Prostate gland (tissue), 2 donors: ENCODE measurements at places on chromosomes 12 and 14. TPM values are rescaled to one million over a fixed set of nuclear protein-coding genes. Genes with fewer than 3 reads are reported as not detected.

DNA sequence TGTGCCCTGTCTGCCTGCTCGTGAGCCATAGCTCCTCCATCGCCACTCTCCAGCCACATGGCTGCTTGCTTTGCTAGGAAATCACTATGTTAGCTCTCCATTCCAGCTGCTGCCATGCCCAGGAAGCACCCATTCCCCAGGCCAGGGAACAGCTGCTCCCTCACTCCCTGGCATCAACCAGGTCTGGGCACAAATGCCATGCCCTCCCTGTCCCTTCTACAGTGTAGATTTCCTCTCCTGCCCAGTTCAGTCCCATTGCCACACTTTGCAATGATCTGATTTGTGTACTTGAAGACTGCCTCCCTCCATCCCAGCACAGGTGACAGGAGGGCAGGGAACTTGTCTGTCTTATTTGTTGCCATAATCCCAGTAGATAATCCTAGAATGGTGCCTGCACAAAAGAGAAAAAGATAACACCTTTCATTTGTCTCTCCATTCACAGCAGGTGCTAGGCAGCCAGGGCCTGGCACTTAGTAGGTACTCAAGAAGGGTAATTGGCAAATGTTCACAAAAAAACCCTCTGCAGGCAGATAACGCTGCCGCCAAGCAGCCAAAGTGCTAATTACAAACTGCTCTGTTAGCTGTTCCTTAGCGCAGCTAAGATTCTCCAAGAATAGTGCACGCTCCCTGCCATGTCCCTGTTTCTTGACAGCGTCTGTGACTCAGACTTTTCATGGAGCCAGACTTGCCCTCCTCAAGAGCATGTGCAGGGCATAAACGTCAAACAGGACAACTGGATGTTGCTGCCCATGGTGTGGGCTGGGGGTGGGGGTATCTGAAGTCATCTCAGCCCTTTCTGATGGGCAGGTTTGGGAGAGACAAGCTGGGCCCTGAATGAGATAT, 69.1 kb downstream of the ARL6IP4 start:
- no peak overlapping the region for H3K4me3 ChIP-seq
- no peaks in the 10 kb centered on the region for H3K4me1 ChIP-seq
- H3K27me3 ChIP-seq = no peaks in the 10 kb centered on the region

DNA sequence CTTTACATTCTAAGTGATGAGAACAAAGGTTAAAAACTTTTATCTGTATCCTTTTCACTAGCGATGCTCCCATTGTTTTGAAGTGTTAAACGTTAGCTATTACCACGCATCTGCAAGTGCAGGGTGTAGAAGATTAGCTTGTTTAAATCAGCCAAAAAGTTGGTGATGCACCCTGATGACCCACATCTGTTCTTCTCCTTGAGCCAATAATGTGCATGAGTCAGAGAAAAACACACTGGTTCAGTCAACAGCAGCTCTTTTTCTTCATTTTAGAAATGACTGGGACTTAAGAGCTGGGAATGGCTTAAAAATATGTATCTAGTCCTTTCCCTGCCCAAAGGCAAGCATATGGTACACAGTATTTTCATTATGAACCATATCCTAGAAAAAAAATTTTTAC, 323.5 kb upstream of the PDE3A start:
- H3K27ac ChIP-seq = no peak overlapping the region
- no peaks in the 10 kb centered on the region for H3K4me1 ChIP-seq
- no peak overlapping the region for H3K4me3 ChIP-seq

- no peak for DNase-seq
- no peak overlapping the region for H3K4me3 ChIP-seq
- peaks cover 2% of the 10 kb centered on the region for H3K27me3 ChIP-seq
- H3K36me3 ChIP-seq = no peaks in the 10 kb centered on the region
- H3K4me1 ChIP-seq = no peaks in the 10 kb centered on the region
Observed at GRCh38 chr14:98233656-98234055, 1038.3 kb downstream of the BCL11B start.

GRCh38 chr12:43370263-43370662, 181.7 kb downstream of the ADAMTS20 start:
- no peak overlapping the region for H3K4me3 ChIP-seq
- no peaks in the 10 kb centered on the region for H3K36me3 ChIP-seq
- H3K27me3 ChIP-seq = no peaks in the 10 kb centered on the region

The FITM1 gene
- total RNA-seq = not detected

- no peak overlapping the region for H3K4me3 ChIP-seq
- H3K36me3 ChIP-seq = no peaks in the 10 kb centered on the region
Observed at GRCh38 chr12:12019881-12020280, 50.9 kb upstream of the BCL2L14 start.

DNA sequence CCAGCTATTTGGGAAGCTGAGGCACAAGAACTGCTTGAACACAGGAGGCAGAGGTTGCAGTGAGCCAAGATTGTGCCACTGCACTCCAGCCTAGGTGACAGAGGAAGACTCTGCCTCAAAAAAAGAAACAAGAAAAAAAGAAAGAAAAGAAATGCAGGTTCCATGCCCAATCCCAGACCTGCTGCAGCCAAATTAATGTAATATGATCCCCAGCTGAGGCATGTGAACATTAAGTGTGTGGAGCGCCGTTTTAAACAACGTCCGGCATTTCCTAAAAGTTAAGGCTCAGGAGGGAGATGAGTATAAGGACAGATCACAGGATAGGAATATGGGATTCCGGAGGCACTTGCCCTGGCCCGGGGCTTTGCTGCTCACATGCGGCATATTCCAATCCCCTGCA, 162.9 kb downstream of the KSR2 start:
- no peak overlapping the region for H3K4me3 ChIP-seq
- H3K27me3 ChIP-seq = no peaks in the 10 kb centered on the region
- H3K36me3 ChIP-seq = no peaks in the 10 kb centered on the region
- no peak overlapping the region for H3K27ac ChIP-seq

DNA sequence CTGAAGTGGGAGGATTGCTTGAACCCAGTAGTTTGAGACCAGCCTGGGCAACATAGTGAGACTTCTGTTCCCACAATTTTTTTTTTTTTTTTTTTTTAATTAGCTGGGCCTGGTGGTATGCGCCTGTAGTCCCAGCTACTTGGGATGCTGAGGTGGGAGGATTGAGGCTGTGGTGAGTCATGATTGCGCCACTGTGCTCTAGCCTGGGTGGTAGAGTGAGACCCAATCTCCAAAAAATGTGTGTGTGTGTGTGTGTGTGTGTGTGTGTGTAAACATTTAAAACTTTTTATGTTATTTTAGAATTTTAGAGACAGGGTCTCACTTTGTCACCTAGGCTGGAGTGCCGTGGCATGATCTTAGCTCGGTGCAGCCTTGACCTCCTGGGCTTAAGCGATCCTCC, 6.8 kb downstream of the PPP1R36 start:
- H3K4me3 ChIP-seq = no peak overlapping the region
- no peak for DNase-seq
- no peaks in the 10 kb centered on the region for H3K4me1 ChIP-seq
- H3K27ac ChIP-seq = no peak overlapping the region
- H3K27me3 ChIP-seq = no peaks in the 10 kb centered on the region
- H3K36me3 ChIP-seq = no peaks in the 10 kb centered on the region

The VRTN gene
- total RNA-seq = not detected

DNA sequence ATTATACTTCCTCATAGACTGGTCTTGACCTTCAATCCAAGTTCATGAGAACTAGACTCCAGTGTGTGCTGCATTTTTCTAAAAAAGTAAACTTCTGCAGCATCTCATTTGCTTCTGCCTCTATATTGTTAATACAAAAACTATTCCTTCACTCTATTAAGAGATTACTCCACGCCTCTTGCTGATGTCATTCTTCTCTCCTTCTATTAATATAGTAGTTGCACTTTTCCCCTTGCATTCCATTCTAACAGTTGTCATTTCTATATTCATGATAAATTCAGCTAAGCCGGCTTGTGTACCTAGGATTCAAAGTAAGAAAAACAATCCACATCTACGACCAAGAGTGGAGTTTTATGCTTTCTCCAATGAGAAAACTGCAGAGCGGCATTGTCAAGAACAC, 480.4 kb upstream of the NOVA1 start:
- H3K36me3 ChIP-seq = no peaks in the 10 kb centered on the region
- no peaks in the 10 kb centered on the region for H3K27me3 ChIP-seq
- H3K4me1 ChIP-seq = no peaks in the 10 kb centered on the region
- no peak for DNase-seq
- no peak overlapping the region for H3K4me3 ChIP-seq

DNA sequence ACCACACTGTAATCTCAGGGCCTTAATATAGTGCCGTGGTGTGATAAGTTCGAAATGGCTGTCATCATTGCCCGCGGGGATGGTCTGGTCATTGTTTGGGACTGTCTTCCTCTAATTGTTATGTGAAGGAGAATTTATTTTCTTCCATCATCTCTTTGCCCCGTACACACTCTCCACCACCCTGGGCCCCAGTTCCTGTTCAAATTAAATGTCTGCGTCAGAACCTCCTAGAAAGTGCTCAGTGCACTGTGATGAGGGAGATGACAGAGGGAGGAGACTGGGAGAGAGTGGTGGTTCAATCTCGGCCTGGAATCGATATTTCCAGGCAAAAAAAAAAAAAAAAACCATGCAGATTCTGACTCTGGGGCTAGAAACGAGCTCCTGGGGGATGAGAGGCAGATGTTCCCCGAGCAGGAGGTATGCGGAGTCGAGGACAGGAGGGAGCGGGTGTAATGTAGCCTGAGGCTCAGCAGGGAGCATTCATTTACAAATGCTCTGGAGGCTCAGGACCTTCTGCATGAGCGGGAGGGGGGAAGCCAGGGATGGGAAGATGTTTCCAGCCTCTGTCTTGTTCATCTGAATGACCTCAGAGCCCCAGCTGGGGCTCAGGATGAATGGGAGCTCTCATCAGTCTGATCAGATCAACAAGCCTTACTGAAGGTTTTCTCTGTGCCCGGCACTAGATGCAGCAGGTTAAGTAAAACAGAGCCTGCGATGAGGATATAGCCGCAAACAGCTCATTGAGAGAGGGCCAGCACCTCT, 219.5 kb downstream of the TBX5 start:
- H3K4me3 ChIP-seq = no peak overlapping the region
- no peak for DNase-seq
- H3K4me1 ChIP-seq = no peaks in the 10 kb centered on the region
- peaks cover 2% of the 10 kb centered on the region for H3K27me3 ChIP-seq
- H3K36me3 ChIP-seq = no peaks in the 10 kb centered on the region

GRCh38 chr14:90732718-90733117, 83.5 kb downstream of the TTC7B start:
- no peaks in the 10 kb centered on the region for H3K36me3 ChIP-seq
- no peaks in the 10 kb centered on the region for H3K27me3 ChIP-seq
- H3K4me1 ChIP-seq = peaks cover 4% of the 10 kb centered on the region
- H3K4me3 ChIP-seq = no peak overlapping the region
- H3K27ac ChIP-seq = no peak overlapping the region
- no peak for DNase-seq

GRCh38 chr12:1189163-1189562, 198.1 kb downstream of the ERC1 start:
- H3K4me1 ChIP-seq = no peaks in the 10 kb centered on the region
- no peak for DNase-seq
- H3K27me3 ChIP-seq = no peaks in the 10 kb centered on the region

GRCh38 chr12:104985206-104985605, 910 bp upstream of the NOPCHAP1 start:
- H3K27ac ChIP-seq = no peak overlapping the region
- H3K4me1 ChIP-seq = no peaks in the 10 kb centered on the region
- no peak for DNase-seq
- no peaks in the 10 kb centered on the region for H3K27me3 ChIP-seq

DNA sequence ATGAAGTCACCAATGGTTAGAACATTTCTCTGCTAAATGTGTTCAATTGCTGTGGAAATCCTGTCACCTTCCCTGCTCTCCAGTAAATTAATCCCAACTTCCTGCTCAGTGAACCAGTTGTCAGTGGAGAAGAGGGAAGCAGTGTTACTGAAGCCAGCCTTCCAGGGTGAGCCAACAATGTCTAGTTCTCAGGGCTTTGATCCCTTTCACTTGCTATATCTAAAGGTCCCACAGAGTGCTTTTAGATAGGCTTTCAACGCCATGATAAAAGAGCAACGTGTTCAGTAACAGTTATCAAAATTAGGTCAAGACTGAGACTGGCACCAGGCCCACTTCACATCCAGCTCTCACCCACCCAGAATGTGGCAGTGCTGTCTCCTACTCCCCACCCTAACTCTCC, 139.7 kb downstream of the KCNH5 start:
- no peak overlapping the region for H3K4me3 ChIP-seq
- DNase-seq = no peak
- H3K27ac ChIP-seq = no peak overlapping the region
- no peaks in the 10 kb centered on the region for H3K27me3 ChIP-seq
- H3K36me3 ChIP-seq = no peaks in the 10 kb centered on the region

DNA sequence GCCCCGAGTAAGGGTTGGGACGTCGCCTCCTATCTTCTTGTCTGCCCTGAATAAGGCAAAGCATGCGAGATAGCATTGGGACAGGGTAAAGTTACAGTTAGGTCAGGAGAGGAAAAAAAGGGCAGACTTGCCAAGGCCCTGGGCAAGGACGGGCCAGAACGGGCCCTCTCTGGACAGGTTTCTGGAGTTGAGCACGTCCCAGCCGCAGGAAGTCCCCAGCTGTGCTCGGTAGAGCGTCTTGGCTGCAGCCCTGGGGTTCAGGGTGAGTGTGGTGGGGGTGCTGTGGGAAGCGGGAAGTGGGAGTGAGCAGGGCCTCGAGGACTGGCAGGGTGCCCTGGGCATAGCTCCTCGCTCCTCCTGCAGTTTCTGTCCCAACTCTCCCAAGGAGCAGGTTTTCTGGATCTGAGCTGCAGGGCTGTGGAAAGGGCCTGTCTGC, 5.4 kb downstream of the RPS6KL1 start:
- no peak overlapping the region for H3K4me3 ChIP-seq
- no peaks in the 10 kb centered on the region for H3K27me3 ChIP-seq
- no peaks in the 10 kb centered on the region for H3K4me1 ChIP-seq
- H3K27ac ChIP-seq = peak overlapping the region; percentile 2
- H3K36me3 ChIP-seq = no peaks in the 10 kb centered on the region
- peak; percentile 77 for DNase-seq

The LMNTD1 gene
- not detected for total RNA-seq

The PKP2 gene
- total RNA-seq = 28.0 TPM

The FOXG1 gene
- total RNA-seq = 1.6 TPM

- no peaks in the 10 kb centered on the region for H3K36me3 ChIP-seq
- no peaks in the 10 kb centered on the region for H3K27me3 ChIP-seq
- H3K4me3 ChIP-seq = no peak overlapping the region
Observed at GRCh38 chr14:78240567-78240966, 70.4 kb downstream of the NRXN3 start.

The IFNG gene
- not detected for total RNA-seq

The JPH4 gene
- 17.8 TPM for total RNA-seq

The FGF6 gene
- total RNA-seq = not detected

GRCh38 chr12:3130057-3130830, 53.1 kb downstream of the TSPAN9 start:
- H3K27me3 ChIP-seq = no peaks in the 10 kb centered on the region
- H3K36me3 ChIP-seq = no peaks in the 10 kb centered on the region
- peak overlapping the region; percentile 59 for H3K27ac ChIP-seq
